ENCODE measurements at places on chromosomes 6 and 20.
A peak's percentile ranks its signal among the peaks of the same experiment; 100 is the strongest.

- DNase-seq = no peak
These were observed 518.5 kb downstream of the CD83 start for GRCh38 chr6:14635934-14636591.

DNA sequence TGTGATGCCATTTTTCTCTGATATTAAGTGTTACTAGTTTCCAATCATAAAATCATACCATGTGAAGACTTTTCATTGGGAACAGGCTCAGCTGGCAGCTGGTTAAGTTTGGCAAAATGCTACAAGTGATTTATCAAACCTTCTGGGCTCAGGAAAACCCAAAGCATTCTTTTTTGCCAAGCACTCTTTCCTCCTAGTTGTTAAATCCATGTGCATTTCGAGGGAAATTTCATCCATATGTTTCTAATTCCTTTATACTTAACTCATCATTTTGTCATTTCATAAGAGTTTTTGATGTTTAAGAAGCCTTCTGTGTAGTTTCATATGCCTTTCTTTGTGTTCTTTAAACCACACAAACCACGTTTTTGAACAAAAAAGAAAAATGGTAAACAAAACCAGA is 217.6 kb upstream of the PDE10A start:
- DNase-seq = no peak

- DNase-seq = no peak
These were observed 25.4 kb downstream of the FLRT3 start for GRCh38 chr20:14312001-14312400.

DNA sequence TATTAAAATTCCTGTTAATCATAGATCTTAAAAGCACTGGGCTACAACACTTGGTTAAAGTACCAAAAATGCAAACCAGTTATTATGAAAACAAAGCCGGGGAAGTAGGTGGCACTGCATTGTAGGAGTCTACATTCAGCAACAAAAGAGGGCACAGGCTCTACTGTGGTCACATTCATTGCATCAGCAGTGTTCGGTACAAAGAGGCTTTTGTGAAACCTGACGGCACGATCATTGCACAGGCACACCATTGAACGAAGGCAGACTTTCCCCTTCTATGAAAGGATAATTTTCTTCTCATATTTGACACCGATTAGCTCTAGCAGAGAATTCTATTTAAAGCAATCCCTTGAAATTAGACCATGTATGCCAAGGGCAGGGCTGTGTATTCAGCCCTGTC is 44.6 kb upstream of the AGPAT4 start:
- DNase-seq = peak; percentile 27

GRCh38 chr6:98833307-98834059 is 891 bp upstream of the POU3F2 start:
- peak; percentile 35 for DNase-seq

GRCh38 chr6:162244031-162244430 is 483.5 kb downstream of the PRKN start:
- DNase-seq = no peak

- DNase-seq = no peak
These were observed 26.8 kb upstream of the MMP24 start for GRCh38 chr20:35199740-35200139.

DNA sequence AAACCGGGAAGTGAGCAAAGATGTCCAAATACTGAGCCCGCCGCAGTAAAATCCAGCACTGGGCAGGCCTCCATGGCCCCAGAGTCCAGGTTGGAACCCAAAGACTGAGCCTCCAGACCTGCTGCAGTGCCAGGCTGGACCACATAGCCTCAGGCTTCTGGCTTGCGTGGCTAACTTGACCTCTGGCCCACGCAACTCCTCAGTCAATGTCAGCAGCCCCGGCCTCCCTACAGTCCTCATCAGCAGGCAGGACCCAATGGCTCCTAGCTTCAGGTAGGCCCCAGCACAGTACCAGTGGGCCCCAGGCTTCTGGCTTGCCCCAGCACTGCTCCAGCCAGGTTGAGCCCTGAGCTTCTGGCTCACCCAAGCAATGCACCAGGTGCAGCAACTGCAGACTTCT is 245.1 kb upstream of the AFDN start:
- no peak for DNase-seq

DNA sequence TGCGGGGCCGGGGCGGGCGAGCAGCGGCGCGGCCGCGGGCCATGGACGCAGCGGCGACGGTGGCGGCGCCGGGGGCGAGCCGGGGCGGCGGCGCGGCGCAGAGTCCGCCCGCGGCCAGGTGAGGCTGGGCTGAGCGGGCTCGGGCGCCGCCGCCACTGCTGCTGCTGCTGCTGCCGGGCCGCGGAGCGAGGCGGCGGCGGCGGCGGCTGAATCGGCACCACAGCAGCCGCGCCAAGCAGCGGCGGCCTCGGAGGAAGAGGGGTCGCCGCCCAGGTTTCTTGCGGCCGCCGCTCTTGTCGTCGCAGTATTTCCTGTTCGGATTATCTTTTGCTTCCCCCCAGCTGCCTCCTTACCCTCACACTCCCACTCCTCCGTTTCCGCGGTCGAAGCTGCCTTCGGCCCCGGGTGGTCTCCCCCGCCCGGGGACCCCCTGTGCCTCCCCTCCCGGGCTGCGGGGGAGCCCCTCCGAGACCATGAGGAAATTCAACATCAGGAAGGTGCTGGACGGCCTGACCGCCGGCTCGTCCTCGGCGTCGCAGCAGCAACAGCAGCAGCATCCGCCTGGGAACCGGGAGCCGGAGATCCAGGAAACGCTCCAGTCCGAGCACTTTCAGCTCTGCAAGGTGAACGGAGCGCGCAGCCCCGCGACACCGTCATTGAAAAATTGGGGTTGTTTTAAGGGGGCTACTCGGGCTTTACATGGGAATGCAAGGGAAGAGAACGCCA is at the start of gene STXBP5:
Gene STXBP5 (plus strand): TSS at position 358 of the 726 bp plus-strand sequence. CDS start 116 bp downstream, at position 474.
- DNase-seq = peak; percentile 24

DNA sequence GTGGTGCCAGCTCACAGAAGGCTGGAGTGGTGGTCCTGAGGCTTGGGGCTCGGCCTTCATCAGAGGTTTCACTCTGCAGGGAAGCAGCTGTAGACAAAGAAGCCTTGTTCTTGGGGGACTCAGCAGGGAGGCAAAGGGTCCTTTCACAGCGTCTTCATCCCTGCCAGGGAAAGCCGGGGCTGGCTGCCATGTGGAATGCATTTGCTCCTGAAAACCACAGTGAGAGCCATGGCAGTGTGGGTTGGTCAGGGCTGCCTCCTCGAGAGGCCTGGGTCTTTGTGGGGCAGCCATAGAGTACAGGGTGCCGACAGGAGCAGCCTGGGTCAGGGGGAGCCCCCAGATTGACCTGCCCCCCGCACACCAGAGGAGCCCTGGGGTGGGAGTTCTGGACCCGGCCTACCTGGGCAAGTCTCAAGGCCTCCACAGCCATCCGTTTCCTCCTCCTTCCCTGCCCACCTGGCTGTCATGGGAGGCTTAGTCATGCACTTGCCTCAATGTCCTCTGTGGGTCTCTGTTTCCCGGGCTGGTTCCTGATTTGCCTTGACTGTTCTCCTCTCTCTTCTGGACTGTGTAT is 144.0 kb downstream of the CDC5L start:
- DNase-seq = no peak

GRCh38 chr6:356828-357251 is 34.7 kb upstream of the IRF4 start:
- DNase-seq = no peak

GRCh38 chr20:35133735-35134134 is 13.4 kb downstream of the EDEM2 start:
- no peak for DNase-seq

- peak; percentile 11 for DNase-seq
These were observed 83.7 kb upstream of the TMEM30A start for GRCh38 chr6:75368151-75368779.

DNA sequence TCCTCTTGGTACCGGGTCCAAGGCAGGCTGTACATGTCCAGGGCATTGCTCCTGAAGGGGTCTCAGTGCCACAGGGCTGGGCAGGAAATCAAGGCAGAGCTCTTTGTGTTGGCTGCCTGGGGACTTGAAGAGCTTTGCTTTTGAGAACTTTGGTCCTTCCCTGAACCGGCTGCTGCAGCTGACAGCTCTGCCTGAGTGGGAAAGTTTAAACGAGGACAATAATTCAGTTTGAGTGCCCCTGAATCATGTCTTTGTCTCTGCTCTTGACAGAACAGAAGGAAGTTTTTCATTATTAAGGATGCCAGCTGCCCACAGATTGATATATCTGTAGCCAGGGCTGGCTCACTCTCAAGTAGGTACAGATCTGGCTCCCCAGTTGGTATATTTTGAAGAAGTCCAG is 56.1 kb downstream of the ANKRD6 start:
- no peak for DNase-seq

DNA sequence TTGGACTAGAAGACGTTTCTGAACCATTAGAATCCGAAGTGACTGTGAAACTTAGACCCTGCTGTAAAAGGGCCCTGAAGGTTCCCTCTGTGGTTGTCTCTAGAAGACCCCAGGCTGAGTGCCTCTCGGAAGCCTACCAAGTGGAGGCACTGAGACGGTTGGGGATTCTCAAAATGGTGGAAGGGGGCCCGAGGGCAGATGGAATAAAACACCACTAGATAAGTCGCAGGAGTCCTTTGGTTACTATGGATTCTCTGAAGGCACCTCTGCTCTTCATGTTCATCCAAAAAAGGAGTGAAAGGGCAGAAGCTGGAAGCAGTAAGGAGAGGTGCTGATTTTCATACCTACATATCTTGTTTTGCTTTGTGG is 4.0 kb upstream of the TFAP2D start:
- no peak for DNase-seq

DNA sequence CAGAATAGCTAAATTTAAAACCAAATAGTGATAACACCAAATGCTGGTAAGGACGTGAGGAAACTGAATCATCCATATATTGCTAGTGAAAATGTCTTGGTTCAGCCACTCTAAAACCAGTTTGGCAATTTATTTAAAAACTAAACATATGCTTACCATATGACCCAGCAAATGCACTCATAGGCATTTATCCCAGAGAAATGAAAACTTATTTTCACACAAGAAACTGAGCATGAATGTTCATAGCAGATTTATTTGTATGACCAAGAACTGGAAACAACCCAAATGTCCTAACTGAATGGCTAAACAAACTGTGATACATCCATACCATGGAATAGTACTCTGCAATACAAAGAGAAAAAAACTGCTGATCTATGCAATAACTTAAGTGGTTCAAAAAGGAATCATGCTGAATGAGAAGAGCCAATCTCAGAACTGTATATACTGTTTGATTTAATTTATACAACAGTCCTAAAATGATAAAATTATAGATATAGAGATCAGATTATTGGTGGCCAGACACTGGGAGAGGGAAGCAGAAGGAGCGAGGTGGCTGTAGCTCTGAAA is 115.6 kb upstream of the ADGRF1 start:
- DNase-seq = no peak

DNA sequence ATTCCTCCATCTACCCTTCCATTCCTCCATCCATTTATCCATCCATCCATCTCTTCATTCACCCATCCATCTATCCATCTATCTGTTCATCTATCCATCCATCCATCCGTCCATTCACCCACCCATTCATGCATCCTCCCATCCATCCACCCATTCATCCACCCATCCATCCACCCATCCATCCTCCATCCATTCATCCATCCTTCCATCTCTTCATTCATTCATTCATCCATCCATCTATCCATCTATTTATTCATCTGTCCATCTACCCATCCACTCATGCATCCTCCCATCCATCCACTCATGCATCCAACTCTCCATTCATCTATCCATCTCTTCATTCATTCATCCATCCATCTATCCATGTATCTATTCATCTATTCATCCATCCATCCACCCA is 380.9 kb downstream of the CDH4 start:
- no peak for DNase-seq

All from NCI-H1436 (cell line).